ENCODE measurements at places on chromosomes 2 and 18. TPM values are rescaled to one million over a fixed set of nuclear protein-coding genes. Genes with fewer than 3 reads are reported as not detected.

MLPH gene
- not detected for total RNA-seq

TBR1 gene
- not detected for total RNA-seq

- no peak for DNase-seq
These were observed 198.9 kb downstream of the CDCA7 start for GRCh38 chr2:173553593-173553992.

DNA sequence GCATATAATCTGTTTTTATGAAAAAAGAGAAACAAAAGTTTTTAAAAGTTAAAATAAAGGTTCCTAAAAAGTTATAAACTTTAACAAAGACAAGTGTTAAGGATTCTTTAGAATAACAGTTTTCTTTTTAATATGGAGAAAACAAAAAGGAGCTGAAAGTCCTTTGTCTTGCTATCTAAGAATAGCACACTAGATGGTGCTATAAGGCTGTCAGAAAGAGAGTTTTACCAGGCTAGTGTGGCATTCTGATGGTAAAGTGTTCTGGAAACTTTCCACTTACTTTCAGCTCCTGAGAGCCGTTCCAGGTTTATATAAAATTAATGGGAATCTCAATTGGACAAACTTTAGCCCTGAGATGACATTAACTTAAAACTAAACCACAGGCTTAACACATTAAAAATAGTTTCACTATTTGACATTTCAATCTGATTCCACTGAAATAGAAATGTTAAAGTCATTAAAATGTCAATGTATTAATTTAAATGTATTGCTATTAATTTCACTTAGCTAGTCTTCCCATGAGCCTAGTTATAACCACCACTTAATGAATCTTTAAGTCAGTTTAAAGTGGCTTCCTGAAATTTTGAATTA is 3.7 kb downstream of the FBXO48 start:
- DNase-seq: peak; percentile 68

DNA sequence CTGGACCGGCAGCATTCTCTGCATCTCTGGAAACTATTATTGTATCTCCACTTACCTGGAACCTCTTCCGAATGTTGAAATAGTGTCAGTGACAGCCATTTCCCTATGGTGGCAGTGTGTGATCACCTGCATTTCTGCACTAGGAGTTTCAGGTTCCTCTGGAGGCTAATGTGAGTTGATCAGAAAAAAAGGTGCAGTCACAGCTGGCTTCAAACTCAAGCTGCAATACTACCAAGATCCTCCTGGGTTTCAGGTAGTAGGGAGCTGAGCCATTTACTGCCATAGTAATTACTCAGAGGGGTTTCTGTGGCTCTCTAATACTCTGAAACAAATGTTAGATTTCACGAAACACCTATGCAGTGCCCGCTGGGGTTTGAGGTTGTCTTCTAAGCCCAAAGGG is 183.5 kb upstream of the OSR1 start:
- no peak for DNase-seq

- DNase-seq: no peak
These were observed 15.0 kb downstream of the ELAC1 start for GRCh38 chr18:50982802-50983179.

DNA sequence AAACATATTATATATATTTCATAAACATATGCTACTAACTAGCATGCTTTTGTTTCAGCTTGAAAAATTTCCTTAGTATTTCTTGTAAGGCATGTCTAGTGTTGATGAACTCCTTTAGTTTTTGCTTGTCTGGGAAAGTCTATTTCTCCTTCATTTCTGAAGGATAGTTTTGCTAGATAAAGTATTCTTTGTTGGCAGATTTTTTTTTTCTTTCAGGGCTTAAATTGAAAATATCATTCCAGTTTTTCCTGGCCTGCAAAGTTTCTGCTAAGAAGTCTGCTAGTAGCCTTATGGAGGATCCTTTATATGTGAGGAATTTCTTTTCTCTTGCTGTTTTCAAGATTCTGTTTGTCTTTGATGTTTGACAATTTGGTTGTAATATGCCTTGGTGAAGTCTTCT is 183.5 kb downstream of the SLC4A3 start:
- no peak for DNase-seq

DNA sequence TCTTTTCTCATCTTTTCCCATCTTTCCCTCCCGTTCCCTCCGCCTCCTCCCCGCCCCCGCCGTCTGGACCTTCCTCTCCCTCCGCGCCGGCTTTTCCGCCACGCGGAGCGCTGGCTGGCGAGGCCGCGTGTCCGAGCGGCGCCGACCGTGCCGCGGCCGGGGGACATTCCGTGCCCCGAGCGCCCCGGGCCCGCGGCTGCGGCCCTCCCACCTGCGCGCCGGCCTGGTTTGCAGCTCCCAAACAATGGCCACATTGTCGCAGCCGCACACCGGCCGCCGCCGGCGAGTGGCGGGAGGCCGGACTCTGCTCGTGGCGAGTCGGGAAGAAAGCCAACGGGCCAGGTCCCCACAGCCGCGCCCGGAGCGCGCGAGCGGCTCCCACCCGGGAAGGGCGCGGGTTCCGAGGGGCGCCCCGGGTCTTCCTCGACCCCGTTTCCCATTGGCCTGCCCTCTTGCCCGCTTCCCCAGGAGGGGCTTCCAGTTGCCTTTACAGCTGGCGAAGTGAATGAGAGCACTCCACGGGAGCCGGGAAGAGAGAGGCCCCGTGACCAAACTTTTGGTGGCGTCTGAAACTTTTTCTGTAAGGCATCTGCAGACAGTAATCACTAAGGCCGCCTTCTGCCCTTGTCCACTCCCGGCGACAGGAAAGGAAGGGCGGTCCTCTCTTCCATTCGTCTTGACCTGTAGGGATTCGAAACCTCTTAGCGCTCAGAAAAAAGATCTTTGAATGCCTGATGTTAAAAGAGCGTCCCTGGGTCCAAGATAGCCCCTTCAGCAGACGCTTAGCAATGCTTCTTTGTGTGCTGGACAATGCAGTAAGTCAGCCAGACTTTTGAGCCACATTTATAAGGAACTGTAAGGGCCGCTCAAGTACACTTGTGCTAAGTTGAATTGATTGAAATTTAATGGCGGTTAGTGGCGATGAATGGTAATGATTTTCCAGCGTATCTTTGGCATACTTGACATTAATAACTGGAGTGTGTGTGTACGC is 6.2 kb downstream of the GLI2 start:
- DNase-seq: no peak

GRCh38 chr2:10688921-10689807 is 611 bp downstream of the NOL10 start:
- no peak for DNase-seq

DNA sequence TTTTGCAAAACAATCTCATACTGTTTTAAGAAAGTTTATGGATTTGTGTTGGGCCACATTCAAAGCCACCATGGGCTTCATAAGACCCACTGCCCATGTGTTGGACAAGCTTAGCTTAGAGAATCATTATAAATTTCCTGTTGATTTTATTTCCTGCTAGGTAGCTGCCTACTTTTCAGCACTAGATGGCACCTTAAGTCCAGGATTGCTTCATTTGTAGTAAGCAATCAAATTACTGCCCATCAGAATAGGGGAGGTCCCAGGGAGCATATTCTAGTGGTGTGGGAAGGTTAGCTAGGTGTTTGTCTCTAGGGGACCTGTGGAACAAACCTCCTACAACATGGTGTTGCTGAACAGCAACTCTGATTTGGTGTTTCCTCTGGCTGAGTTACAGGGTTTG is 11.0 kb upstream of the DCDC2C start:
- no peak for DNase-seq

- DNase-seq: no peak
These were observed 109.1 kb downstream of the PIK3C3 start for GRCh38 chr18:42064109-42064508.

GRCh38 chr18:47036298-47036874 is 965 bp upstream of the ELOA2 start:
- DNase-seq: no peak

- DNase-seq: no peak
These were observed 37.3 kb upstream of the TTC21B start for GRCh38 chr2:165990846-165991245.

- DNase-seq: no peak
These were observed 14.9 kb upstream of the IL1RL1 start for GRCh38 chr2:102296449-102296848.

GRCh38 chr2:56505885-56506284 is 322.1 kb downstream of the CCDC85A start:
- no peak for DNase-seq

GRCh38 chr2:176683618-176684111 is 414.4 kb downstream of the MTX2 start:
- DNase-seq: no peak

GRCh38 chr18:37608876-37609275 is 43.3 kb upstream of the CELF4 start:
- DNase-seq: no peak

Measured in naive thymus-derived CD4-positive, alpha-beta T cell (primary cell).